ENCODE measurements at places on chromosomes 2 and 18.

DNA sequence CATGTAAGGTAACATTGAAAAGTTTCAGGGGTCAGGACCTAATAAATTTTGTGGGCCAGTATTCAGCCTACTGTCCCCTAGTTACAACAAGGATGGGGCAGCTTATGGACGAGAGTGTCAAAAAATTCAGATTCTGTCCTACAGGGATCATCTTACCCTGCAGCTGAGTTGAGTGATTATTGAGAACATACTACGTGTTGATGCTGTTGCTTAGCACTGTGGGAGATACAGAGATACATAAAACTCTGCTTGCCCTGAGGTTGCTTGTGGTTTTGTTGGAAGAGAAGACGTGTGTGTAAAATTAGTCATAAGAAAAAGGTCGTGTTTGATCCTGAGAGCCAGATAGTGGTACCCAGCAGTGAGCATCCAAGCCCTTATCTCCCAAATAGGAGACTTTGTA lies 253.2 kb downstream of the NEDD4L start:
- no peak for DNase-seq

DNA sequence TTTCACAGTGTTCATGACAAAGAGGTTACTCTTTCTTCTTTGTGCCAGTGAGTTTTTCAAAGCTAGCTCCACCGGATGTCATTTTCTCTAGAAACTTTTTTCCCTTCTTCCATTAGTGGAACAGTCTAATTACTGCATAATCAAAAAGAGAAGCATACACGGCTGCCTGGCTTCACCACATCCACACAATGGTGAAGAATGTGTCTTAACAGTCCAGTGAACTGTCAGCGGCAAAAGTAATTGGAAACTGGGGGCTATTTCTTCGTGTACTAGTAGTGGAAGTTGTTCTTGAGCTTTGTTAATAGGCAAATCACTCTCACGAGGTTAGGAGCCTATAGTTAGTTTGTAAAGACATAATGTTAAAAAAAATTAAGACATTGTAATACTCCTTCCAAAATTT lies 32.9 kb upstream of the PIK3C3 start:
- no peak for DNase-seq

GRCh38 chr2:25076749-25077148 lies 34.9 kb downstream of the EFR3B start:
- no peak for DNase-seq

- DNase-seq = no peak
These were observed 13.2 kb downstream of the VWA3B start for GRCh38 chr2:98099939-98100743.

GRCh38 chr18:68438983-68439382 lies 275.9 kb downstream of the TMX3 start:
- no peak for DNase-seq

DNA sequence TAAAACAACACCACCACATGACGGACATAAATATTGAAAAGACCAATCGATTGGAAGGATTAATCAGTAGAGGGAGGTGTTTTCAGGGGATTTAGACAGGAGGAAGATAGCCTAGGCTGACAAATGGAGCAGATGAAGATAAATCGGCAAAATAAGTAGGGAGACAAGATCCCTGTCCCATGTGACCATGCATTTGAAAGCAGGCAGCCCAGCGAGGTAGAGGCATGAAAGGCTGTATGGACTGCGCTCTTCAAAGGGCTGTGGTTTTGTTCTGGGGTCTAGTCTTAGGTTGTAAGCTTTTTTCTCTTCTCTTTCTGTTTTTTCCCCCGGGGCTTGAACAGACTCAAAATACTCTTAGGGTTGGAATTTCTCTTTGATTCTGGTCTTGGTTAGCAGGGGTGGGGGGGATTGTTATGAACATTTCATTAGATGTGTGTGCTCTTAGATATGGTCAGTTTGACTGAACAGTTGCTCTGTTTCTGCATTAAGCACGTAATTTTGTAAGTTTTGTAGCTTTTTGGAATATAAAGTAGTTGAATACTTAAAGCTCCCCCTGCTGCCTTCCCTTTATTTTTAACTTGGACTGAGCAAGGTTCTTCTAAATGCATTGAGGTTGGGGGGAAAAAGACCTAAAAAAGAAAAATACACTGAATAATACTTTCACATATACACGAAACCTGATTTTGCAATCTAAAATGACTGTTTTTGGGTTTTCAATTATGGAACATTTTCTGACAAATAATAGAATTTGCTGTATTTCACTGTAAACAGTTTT lies 32.2 kb downstream of the ZNF532 start:
- no peak for DNase-seq

- no peak for DNase-seq
These were observed 328.6 kb downstream of the SLC8A1 start for GRCh38 chr2:40123326-40123725.

DNA sequence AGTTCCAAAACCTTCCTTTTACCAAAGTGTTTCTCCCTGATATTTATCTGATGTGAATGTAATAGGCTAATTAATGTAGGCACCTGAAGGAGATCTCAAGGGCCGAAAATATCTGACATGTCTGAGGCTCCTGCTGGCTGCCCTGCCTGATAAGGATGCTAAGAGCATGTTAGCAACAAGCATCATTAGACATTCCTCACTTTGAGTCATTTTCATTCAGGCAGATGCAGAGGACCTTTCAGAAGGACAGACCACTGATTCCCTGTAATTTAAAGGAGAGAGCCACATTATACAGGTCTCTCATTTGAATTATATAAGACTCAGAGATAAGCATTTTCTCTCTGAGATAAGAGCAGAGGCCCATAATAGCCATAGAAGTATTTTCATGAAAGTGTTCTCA lies 222.4 kb upstream of the NCKAP5 start:
- no peak for DNase-seq

DNA sequence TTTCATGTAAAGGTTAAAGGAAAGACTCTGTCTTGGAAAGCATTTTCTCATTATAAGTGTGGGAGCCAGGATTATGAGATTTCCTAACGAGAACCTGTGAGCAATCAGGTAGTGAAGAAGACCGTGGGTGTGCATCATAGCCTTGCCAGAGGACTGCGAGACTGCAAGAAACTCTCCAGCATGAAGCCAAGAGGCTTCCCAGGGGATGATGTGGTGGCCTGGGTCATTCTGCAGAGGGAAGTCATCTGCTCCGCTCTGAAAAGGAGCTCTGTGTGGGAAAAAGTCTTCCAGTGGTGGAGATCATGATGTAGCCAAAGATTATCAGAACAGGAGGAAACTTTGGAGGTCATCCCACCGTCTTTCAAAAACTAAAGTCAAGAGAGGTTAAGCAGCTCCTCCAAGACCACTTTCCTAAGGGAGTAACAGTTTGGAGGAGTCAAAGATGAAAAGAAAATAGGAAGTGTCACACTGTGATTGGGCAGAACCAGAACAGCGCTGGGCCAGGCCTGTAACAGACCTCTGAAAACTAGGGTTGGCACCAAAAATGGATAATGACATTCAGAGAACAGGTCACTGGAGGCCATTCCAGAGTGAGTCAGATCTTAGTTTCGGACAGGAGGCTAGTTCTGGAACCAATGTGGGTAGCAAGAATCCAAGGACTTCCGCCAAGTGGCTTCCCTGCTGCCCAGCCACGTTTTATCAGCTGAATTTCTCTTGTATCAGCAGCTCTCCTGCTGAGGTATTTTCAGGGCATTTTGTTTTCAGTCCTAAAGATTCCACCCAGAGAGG lies 113.0 kb downstream of the LRATD1 start:
- no peak for DNase-seq

DNA sequence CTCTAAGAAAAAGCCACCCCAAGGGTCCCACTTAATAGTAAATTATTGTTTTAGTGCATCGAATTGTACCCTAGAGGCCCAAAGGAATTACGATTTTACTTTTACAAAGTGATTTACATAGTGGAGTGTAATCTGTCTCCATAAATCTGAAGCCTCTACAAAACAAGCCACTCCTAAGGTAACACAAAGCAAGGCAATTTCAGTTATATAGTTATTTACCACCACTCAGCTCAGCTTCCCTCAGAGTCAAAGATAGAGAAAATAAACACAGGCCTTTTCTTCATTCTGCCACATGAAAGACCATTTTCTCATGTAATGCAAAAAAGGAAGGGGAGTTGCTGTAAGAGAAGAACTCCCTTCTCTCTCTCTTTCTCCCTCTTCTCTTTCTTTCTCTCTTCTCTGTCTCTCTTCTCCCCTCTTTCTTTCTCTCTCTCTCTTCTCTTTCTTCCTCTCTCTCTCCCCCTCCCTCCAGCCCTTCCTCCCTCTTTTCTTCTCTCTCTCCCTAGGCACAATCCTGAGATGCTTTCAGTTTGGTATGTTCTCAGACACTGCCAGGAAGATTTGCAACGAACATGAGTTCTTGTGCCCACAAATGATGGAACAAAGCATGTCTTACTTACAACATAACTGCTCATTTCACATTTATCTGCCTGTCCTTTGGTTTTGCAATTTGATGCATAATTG lies 264.5 kb downstream of the BCL2 start:
- no peak for DNase-seq
